Renal cortical epithelial cell (primary cell): ENCODE measurements at places on chromosomes 4 and X.

- DNase-seq, result no peak
These were observed 1227.9 kb upstream of the PABPC4L start for GRCh38 chr4:135429528-135429927.

DNA sequence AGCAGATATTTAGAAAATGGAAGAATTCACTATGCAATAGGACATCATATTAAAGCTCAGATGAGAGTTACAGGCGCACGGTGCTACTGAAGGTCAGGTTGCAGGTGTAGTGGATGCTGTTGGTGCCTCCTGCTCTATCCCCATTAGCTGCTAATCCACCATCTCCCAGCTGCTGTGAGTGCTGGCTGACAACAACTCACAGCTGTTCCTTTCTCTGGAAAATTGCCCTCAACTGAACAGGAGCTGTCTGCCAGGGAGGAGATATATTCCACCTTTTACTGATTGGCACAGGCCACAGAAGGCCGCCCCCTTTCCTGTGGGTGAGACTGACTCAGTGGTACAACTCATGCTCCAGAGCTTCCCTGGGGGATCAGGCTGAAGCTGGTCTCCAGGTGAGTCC is 48.7 kb downstream of the UCHL1 start:
- no peak for DNase-seq

GRCh38 chrX:31606771-31607170 is 534.9 kb upstream of the FTHL17 start:
- DNase-seq, result no peak

GRCh38 chr4:113919611-113920010 is 59.8 kb downstream of the ARSJ start:
- DNase-seq, result peak; percentile 42

GRCh38 chr4:77199276-77199675 is 42.3 kb downstream of the CCNG2 start:
- no peak for DNase-seq

- no peak for DNase-seq
These were observed 333.3 kb downstream of the ANK2 start for GRCh38 chr4:113382704-113383103.

- DNase-seq, result no peak
These were observed 12.2 kb upstream of the FGF2 start for GRCh38 chr4:122814426-122814825.

- no peak for DNase-seq
These were observed 134.9 kb upstream of the GRIA3 start for GRCh38 chrX:123049071-123049625.

DNA sequence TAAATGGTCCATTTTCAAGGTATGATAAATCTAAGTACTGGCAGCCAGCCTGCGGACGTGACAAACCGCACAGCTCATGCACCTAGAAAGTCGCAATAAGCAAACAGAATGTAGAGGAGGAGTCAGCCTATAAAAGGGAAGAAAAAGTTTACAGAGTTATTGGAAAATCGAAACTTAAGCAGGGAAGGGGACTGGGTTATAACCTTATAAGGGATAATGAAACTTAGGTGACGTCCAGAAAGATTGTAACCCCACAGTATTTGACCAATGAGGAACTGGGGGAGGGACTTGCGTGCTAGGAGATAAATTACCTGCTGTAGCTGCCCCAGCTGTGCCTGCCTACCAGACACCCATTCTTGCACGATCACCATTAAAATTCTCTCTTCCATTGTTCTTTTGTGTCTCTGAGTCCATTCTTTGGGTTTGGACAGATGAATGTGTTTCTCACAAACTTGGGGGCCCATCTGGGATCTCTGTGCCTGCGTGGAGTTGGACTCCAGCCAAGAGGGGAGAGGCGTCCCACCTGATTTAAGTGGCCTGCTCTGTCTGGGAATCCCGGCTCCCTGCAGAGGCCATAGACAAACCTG is 61.0 kb downstream of the ZCCHC12 start:
- DNase-seq, result no peak

DNA sequence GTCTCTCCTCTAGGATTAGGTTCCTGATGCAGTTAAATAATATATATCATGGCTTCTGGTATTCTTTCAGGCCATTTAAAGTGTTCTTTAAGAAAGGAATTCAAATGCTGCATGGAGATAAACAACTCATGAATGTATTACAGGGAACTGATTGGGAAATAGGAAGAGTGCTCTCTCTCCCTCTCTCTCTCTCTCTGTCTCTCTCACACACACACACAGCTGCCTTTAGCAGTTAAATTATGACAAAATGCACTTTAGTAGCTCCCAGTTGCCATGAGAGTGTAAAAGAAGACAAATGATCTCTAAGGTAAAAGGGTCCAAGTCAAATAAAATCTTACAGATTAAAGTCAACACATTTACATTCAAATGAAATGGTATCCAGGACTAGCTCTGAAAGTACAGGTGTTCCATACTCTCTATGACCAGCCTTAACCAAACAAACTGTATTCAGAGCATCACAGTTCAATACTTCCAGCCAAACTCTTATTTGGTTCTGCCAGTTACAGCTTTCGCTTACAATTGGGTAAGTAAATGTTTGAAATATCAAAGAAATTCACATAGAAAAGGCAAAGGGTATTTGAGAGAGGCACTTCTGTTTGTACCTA is 94.7 kb upstream of the CXXC4 start:
- no peak for DNase-seq

DNA sequence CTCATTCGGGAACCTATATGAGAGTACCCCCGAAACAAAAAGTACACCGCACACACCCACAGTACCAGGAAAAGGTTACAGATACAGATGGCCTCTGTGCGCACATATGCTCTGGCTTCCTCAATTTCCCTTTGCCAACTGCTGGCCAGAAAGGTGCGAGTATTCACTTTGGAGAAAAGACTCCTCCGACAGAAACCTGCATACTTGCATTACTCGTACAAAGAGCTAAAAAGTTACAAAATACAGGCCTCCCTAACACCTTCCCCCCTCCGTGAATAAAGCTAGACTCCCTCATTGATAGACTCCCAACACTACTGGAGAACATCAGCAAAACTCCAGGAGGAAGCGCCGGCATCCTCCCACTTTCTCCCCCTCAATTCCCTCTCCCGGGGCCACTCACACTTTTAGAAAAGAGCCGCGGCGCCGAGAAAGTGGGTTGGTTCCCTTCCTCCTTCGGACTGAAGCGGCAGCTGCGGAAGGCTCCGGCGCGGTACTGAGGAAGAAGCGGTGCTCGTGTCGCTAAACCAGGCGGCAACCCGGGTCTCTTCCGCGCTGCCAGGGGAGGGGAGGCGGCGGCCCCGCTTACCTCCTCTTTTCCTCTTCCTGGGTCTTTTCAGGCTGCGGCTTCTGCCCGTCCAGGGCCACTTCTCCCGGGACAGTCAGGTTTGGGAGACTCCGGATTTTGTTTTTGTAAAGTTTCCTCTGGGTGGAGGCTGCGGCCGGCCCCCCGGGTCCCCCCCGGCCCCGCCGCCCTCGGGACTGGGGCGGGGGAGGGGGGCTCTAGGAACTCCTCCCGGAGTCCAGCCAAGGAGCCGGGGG is 1.1 kb downstream of the FBXW7 start:
- no peak for DNase-seq

DNA sequence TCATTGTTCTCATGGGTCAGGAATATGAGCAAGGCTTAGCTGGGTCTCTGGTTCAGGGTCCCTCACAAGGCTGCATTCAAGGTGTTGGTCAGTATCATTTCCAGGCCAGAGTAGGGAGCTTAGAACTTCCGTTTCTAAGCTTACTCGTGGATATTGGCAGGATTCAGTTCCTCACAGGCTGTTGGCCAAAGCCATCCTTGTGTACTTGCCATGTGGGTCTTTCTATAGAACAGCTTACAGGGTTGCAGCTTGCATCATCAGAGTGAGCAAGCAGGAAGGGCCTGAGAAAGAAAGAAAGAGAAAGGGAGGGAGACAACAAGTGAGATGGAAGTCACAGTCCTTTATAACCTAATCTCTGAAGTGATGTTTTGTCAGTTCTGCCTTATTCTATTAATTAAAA is 5.1 kb upstream of the LIMCH1 start:
- no peak for DNase-seq

DNA sequence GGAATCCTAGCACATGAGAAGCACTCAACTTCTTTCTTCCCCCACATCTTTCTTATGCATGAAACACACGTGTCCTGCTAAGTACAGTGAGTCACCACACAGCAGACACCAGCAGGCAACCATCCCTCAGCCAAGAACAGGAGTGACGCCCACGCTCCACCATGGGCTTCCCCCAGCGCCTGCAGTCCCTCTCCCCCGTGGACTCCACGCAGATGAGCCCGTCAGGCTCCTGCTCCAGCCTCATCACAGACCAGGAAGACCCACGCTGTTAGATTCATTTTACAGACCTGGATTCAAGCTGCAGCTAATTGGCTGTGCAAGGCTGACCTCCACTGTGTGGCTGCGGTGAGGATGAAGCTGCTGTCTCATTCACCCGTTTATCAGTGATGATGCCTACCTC is 16.7 kb downstream of the HMX1 start:
- no peak for DNase-seq

GRCh38 chr4:7021930-7022664 is 21.1 kb upstream of the TADA2B start:
- peak; percentile 96 for DNase-seq

GRCh38 chr4:74623041-74623440 is 171.3 kb downstream of the BTC start:
- peak; percentile 74 for DNase-seq

GRCh38 chrX:48578661-48579128 is 4.4 kb downstream of the RBM3 start:
- DNase-seq, result no peak

DNA sequence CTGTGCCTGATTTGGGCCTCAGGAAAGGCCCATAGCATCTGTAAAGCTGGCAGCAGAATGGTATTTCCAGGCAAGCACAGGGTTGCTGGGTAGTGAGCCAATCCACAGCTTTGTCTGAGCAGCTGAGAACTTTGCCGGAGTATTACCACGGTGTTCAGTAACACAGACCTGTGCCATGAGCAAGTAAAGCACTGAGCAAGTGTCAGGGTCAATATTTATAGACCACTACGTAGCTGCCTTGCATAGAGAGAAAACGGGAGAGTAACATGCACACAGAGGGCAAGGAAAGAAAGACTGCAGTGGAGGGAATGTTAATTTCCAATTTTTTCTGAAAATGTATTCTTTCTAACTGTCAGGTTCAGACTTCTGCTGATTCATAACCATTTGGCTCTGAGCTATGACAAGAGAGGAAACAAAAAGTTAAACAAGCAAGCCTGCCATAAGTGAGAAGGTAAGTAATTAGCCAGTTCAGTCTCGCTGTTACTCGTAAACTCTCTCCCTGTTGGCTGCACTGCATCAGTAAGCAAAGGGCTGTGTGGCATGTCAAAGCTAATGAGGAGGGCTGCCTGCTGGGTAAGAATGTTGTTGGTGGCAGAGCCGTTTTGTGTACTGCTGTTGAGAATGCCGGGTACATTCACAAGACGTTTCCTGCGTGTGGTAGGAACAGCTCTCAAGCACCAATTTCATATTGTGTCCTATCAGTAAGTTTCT is 238.1 kb downstream of the BMPR1B start:
- peak; percentile 88 for DNase-seq
